ENCODE measurements at places on chromosomes 11 and 22.

GRCh38 chr11:34182921-34183685 is 77.7 kb downstream of the NAT10 start:
- DNase-seq = no peak

- DNase-seq = no peak
These were observed 29.0 kb downstream of the RTN4R start for GRCh38 chr22:20238901-20239675.

- no peak for DNase-seq
These were observed 1.9 kb downstream of the TIGD3 start for GRCh38 chr11:65356394-65356972.

DNA sequence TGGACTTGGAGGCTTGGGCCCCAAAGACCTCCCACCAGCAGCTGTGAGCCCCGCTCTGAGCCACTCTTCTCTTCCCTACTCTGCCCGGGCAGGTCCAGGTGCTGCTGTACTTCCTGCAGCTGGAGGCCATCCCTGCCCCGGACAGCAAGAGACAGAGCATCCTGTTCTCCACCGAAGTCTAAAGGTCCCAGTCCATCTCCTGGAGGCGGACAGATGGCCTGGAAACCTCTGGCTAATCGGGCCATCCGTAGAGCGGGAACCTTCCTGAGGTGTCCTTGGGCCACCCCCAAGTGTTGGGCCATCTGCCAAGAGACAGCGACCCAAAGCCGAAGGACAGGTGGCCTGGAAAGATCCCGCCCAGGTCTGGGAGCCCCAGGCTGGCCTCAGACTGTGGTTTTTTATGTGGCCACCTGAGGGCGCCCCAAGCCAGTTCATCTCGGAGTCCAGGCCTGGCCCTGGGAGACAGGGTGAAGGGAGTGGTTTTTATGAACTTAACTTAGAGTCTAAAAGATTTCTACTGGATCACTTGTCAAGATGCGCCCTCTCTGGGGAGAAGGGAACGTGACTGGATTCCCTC is 135.1 kb downstream of the BCR start:
- no peak for DNase-seq

- DNase-seq = no peak
These were observed 134.2 kb downstream of the DSCAML1 start for GRCh38 chr11:117662671-117663269.

- DNase-seq = no peak
These were observed 19.7 kb downstream of the ALG9 start for GRCh38 chr11:111851636-111852035.

DNA sequence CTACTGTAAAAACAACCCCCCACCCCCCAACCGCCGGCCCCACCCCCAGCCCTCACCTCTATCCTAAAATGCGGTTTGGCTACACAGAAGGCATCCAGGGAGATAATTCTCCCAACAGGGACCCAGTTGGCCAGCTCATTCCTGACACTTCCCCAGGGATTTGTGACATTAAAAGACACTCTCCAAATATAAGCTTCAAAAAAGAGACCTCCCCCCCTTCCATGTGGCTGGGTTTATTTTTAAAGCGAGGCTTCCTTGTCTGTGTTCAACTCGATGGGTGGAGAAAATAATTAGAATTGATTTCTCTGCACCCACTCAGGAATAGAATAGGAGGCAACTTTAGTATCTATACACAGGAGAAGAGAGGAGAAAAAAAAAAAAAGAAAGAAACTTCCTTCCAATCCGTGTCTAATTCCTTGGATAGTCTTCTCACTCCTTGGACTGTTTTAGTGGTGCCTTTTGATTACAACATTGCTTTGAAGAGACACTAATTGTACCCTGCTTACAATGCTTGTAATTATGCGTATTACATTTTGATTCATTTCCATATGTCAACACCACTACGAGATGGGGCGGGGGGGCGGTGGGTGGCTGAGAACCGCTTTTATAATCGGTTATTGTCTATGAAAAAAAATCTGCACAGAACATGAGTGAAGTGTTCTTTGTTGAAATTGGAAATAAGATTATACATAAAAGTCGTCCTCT is 500.4 kb downstream of the MIAT start:
- DNase-seq = no peak

- peak; percentile 83 for DNase-seq
These were observed 71.4 kb downstream of the PIWIL3 start for GRCh38 chr22:24703101-24703500.

GRCh38 chr11:69080257-69080995 is 31.7 kb downstream of the TPCN2 start:
- DNase-seq = no peak

All from NCI-H1092 (cell line).